ENCODE measurements at places on chromosomes 5 and 9.

- DNase-seq, result no peak
Measured at GRCh38 chr9:86512929-86513328, 158.7 kb upstream of the TUT7 start.

DNA sequence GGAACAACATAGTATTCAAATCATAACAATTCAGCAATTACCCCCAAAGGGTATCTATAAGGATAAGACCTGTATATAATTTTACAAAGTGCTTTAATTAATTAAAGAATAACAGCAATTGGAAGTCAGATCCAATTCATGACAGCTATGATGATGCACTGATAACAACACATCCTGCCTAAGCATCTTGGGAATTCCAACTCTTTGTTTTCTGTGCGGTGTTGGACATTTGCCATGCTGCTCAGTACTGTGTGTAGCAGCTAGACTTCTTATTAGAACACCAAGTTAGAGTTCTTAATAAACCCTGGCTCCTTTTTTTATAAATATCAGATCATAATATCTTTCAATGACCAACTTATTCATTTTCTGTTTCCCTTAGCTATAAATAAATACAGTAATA lies 209.0 kb downstream of the SEC61B start:
- DNase-seq, result no peak

DNA sequence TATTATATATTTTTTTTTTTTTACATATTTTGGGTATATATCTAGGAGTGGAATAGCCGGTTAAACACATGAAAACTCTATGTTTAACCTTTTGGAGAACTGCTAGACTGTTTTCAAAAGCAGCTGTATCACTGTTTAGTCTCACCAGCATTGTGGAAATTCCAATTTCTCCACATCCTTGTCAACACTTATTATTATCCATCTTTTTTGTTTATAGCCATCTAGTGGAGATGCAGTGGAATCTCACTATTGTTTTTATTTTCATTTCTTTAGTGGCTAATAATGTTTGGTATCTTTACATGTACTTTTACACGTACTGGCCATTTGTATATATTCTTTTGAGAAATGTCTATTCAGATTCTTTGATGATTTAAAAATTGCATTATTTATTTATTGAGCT lies 22.7 kb upstream of the CCDC180 start:
- DNase-seq, result no peak

- DNase-seq, result no peak
Measured at GRCh38 chr9:38101423-38101822, 32.4 kb upstream of the SHB start.

DNA sequence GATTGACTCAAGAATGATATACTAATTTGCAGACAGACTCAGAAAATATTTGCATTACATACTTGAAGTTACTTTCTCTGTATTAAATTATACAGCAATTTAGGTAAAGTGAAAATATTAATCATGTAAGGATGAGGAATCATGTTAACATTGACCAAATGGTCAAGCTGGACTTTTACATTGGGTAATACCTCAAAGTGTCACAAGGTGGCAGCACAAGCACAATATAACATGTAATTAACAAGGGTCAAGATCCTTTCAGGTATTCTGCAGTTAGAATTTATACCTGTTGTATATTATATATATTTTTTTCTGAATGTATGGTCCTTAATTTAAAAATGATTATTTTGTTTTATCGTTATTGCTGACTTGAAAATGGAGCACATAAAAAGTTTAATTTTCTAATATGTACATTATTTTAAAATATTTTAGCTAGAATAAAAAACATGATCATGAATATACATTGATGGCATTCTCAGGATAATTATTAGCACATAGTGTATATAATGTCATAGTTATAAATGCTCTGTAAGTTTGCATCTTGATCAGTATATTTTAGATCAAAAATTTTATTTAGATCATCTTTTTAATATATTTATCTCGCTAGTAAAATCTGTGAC lies 8.6 kb downstream of the HAPLN1 start:
- no peak for DNase-seq

DNA sequence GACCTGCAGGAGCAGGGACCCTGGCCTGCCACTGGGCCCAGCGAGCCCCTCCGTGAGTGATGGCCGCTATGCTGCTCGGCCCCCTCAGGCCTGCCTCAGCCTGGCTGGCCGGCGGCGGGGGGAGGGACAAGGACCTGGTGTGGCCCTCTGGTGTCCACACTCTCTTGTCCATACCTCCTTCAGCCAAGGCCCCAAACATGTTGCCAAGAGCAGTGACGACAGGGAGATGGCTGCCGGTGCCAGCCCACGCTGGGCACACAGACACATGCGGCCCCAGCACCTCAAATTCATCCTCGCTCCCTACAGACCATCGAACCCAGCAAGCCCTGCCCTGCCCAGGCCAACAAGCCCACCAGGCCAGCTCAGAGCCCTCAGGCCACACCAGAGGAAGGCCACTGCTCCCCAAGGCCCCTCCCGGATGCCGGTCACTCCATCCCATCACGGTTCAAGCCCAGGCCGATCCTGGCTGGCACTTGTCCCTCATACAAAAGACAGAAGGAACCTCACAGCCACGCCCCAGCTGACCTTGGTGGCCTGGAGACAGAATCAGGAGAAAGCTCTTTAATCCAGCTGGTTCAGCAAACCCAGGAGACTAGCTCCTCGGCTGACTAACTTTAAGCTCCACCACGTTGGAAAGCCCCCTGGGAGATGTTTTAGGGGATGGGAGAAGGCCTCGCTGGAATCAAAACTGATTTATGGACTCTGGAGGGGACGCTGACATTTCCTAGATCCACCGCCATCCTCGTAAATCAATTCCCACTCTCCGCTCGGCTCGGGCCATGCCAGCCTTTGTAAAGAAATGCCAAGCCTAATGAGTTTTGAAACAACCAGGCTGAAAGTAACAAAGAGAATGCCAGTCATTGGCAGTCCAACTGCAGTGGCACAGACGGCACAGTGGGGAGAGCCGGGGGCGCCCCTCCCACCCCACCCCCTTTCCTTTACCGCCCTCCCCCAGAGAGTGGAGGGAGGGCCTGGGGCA lies 84.9 kb downstream of the VAV2 start:
- no peak for DNase-seq

DNA sequence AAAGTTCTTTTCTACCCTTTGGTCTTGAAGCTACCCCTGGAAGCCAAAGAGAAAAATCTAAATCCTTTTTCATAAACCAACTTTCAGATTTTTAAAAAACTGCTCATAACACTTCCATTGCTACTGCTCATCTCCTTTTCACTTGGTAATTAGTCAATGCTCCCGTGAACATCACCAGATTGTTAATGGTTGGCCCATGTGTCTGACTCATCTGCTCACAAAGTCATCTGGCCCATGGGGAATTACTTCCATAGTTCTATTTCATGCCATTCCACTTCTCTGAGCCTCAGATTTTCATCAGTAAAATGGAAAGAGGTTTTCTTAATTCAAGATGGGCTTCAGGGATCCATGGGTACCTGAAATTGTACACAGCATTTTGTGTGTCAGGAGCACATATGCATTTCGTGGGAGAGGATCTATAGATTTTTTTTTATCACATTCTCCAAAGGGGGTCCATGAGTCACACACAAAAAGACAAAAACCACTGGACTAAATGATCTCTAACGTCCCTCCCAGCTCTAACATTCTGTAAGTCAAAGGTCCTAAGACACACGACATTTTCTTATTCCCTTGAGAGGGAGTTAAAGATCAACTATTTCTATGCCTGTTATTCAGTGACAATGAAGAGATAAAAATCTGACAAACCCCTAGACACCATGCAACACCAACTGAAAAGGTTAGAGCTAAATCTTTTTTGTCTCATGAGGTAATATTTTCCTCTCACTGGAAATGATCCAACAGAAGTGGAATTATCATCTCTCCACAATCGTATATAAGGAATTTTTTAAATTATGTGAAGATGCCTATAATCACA lies 75.4 kb downstream of the TEX10 start:
- no peak for DNase-seq

DNA sequence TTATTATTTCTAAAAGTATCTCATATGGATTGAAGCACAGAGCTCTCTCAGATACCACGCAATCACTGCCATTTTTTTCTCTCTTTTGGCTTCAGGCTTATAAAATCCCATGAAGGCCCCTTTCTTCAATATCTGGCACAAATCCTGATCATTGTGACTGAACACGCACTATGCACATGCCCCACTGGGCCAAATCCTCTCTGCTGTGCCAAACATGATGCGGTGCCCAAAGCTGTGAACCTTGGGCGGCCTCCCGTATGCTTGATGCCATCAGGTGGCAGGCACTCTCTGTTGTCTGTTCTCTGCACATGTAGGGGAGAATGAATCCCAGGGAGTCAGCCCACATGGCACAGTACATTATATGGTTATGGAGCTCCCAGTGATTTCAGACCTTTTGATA lies 375.0 kb upstream of the RGMB start:
- no peak for DNase-seq

DNA sequence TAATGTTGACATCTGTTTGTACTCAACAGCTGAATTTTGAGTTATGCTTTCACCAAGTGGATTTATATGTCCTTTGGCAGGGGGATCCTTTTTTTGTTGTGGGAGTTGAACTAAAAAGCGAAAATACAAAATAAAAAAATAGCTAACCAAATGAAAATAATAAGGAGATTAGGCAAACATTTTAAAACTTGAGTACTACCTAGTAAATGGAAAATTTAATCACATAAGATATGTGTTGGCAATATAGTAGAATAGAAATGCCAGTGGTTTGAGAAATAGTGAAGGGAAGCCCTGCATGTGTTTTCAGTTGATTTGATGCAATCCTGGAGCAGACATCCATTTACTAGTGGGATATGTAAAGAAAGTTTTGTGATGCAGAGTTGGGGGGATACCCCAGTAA lies 98.0 kb downstream of the RASGRF2 start:
- no peak for DNase-seq

GRCh38 chr5:153629027-153629895 lies 138.8 kb downstream of the GRIA1 start:
- no peak for DNase-seq

GRCh38 chr9:136087741-136088480 lies 7.2 kb downstream of the NACC2 start:
- DNase-seq, result no peak

- no peak for DNase-seq
Measured at GRCh38 chr5:68804343-68804742, 289.5 kb upstream of the SLC30A5 start.

- DNase-seq, result no peak
Measured at GRCh38 chr9:116990592-116990991, 303.5 kb downstream of the TRIM32 start.

GRCh38 chr5:2750758-2751464 lies 566 bp downstream of the IRX2 start:
- no peak for DNase-seq

DNA sequence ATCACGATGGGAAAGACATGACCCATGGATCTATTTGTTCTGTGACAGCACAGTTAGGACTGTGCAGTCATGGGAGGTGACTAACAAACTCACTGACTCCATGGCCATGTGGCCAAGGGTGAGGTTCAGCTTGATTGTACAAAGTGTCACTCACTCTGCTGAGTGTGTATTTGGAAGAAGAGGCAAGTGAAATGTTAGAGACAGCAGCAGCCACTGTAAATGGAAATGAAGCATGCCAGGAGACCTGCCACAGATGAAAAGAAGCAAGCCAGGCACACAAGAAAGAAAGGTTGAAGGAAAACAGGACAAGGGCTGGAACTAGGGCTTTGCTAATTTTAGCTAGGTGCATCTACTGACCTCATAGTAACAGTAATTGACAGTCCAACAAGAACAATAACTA lies 42.7 kb upstream of the PALM2AKAP2 start:
- no peak for DNase-seq

DNA sequence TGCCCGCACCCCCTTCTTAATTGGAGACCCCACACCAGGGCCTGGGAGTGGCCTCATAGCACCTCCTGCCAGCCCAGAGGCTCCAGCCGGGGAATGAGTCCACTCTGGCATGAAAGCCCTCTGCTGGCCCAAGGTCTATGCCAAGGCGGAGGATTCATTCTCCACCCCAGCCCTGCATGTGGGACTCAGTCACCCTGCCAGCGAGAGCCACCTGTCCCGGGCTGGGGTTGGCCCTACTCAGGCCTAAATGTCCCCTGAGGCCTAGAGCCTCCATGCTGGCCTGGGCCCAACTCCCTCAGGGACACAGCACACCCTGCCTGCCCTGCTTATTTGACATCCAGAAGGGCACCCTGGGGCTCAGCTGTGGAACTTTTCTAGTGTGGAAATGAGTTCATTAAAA lies 1.0 kb upstream of the RAPGEF1 start:
- DNase-seq, result no peak

DNA sequence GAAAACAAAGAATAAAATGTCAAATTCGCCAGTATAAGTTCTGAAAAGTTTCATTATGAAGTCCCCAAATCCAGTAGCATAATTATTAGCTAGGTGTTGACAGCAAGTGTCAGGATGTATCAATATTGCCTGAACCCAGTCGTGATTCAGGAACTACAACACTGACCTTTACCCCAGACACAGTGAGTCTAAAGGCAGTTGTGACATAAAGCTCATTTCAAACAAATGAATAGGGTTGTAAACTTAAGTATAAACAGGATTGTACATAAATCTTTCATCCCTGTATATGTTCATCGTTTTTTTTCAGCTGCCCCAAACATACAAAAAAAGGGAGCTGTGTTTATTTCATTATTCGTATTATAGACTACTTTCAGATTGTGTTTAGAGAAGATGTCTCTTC lies 385.7 kb downstream of the PLK2 start:
- no peak for DNase-seq

DNA sequence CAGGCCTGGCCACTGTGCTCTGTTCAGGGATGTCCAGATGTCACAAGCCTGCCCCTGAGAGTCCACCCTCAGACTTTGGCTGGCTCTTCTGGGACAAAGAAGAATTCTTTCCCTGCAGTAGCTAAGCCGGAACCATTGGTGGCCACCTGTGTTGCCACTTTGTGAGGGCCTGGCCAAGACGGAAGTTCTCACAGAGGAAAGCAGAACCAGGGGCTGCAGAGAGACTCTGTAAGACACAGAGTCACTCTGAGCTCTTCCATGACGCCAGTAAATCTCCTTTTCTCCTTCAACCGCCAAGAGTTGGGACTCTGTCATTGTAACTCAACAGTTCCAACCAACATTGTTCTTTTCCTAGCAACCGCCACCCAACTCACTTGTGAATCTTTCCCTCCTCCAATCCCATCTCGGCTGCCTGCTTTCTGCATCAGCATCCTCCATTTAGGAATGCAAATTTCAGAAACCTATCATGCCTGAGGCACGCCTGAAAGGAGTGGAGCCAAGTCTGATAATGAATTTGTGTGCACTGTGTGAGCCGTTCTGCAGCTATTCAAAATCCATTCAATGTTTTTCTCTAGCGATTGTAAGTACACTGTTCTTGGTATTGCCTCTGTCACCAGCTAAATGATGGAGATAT lies 37.8 kb upstream of the ATP6V1G1 start:
- DNase-seq, result no peak

DNA sequence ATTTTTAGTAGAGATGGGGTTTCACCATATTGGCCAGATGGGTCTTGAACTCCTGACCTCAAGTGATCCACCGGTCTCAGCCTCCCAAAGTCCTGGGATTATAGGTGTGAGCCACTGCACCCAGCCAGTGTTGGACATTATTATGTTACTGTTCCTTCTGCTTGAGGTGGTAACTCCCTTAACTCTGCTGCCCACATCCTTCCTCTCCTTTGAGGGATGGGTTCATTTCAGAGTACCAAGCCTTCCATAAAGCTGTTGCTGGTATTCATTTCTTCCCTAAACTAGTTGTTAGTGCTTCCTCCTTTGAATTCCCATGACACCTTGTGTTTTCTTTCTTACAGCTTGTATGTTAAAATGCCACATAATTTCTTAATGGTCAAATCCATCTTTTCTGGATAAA lies 54.0 kb downstream of the CTNNA1 start:
- no peak for DNase-seq

Measured in stimulated activated CD4-positive, alpha-beta T cell treated with anti-CD3 and anti-CD28 coated beads, Interleukin-1b, Interleukin-23, amount 100 ng/mL, for 48 hours (primary cell).